ENCODE measurements at places on chromosomes 2 and 18.

DNA sequence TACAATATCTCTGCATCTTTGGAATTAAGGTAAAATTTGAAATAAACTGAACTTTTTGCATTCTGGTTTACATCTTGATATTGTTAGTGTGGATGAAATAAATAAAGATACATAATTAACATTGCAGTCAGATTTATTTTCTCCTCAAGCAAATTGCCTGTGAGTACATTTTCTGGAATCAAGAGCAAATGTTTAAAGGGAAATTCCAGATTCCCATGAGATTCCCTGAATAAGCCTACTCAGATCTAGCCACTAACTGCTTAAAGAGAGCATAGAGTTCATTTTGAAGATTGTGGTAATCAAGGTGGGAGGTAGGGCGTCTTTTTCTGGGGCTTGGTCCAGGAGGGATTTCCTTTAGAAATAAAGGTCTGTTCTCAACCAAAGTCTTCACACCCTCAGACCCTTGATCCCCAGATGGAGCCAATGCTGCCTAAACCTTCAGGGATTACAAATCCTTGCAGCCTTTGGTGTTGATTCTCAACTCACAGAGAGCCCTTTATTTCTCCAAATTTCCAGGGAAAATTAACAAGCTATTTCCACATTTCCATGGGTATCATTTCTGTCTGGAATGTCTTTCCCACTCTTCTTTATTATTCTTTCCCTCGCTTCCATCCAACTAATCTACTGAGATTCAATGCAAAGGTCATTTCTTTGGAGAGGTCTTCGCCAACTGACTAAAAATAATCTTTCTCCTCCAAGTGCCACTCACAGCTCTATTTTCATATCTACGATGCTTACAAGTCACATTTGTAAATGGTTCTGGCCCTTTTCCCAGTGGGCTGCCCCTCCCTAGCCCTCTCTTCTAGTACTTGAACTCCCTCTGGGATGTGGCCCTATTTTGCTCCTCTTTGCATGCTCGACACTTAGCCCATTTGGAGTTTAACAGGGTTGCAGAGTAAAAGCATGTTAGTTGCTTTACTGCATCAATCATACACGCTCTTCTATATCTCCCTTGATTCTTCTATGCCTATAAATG lies 79.8 kb upstream of the SPATS2L start:
- no peak for DNase-seq

- DNase-seq, result no peak
These were observed 120.4 kb upstream of the NEDD4L start for GRCh38 chr18:57923611-57924010.

- DNase-seq, result no peak
These were observed 51.1 kb downstream of the LONRF2 start for GRCh38 chr2:100271210-100271609.

- no peak for DNase-seq
These were observed 53.6 kb upstream of the GYPC start for GRCh38 chr2:126602334-126602733.

- DNase-seq, result no peak
These were observed 588.4 kb downstream of the ARHGAP15 start for GRCh38 chr2:143717536-143718168.

DNA sequence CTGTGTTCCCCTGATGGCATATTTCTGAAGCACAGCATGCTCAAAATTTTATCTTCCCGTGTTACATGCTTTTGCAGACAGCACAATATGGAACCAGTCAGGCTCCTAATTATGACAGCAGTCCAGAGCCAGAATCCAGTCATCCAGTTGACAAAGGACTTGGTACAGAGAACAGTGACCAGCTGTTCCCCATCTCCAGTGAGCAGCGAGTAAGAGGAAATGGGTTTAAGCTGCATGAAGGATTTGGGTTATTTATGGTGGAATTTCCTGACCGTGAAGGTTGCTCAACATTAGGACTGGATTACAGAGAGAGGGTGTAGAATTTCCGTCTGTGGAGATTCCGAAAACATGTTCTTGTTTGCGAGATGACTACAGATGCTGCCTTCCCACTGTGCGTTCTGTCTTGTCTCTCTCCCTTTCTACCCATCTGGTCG lies 24.4 kb downstream of the SGPP2 start:
- no peak for DNase-seq

GRCh38 chr2:69154106-69154505 lies 141.1 kb downstream of the ANTXR1 start:
- no peak for DNase-seq
